ENCODE measurements at places on chromosomes 5 and 9. TPM values are rescaled to one million over a fixed set of nuclear protein-coding genes. Genes with fewer than 3 reads are reported as not detected.
A peak's percentile ranks its signal among the peaks of the same experiment; 100 is the strongest.

GRCh38 chr5:150665044-150665443 lies 4.0 kb downstream of the MYOZ3 start:
- peak; percentile 36 for DNase-seq

DNA sequence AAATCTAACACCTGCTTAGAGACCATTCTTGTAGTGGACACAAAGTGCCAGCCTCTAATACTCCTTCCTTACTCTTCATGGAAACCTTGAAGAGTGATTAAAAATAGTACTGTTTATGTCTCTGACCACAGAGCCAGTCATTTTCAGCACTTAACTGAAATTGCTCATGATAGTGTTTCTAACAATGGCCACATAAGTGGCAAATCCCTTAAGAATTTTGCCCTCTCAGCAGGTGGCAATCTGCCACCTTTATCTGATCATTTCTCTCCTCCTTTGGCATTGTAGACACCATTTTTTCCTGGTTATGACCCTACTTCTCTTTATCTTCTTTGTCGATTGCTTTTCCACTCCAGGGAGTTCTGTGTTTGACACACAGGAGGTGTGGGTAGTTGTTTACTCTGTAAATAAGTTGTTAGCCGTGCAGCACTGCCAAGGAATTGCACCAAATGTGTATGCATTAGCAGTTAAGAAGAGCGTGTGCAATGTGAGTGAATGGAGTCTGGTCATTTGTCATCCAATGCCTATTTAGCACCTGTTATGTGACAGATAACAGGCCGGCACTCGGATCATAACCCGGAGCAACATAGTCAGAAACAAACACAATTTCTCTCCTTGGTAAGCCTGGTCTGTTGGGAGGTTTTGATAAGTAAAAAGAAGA lies 36.8 kb upstream of the STARD4 start:
- no peak for DNase-seq

DNA sequence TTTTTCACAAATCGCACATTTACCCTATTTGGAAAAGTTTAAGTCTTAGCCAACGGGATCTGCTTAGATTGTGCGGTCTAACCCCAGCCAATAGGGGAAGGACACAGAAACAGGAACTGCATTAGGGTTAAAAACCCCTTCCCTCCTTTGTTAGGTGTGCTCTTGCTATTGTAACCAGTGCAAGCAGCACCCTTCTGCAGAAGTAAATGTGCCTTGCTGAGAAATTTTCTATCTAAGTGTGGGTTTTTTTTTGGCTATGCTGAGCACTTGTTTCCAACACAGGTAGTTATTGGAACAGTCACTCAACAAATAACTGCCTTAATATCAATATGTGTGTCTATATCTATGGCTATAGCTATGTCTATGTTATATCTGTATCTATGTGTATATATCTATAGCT lies 190.0 kb downstream of the TRIM32 start:
- DNase-seq = no peak

GRCh38 chr5:142780871-142781270 lies 10.7 kb downstream of the ARHGAP26 start:
- no peak for DNase-seq

- no peak for DNase-seq
Observed at GRCh38 chr9:116175614-116176013, 22.0 kb downstream of the PAPPA start.

GRCh38 chr9:16515207-16515606 lies 355.3 kb downstream of the BNC2 start:
- DNase-seq = peak; percentile 40

DNA sequence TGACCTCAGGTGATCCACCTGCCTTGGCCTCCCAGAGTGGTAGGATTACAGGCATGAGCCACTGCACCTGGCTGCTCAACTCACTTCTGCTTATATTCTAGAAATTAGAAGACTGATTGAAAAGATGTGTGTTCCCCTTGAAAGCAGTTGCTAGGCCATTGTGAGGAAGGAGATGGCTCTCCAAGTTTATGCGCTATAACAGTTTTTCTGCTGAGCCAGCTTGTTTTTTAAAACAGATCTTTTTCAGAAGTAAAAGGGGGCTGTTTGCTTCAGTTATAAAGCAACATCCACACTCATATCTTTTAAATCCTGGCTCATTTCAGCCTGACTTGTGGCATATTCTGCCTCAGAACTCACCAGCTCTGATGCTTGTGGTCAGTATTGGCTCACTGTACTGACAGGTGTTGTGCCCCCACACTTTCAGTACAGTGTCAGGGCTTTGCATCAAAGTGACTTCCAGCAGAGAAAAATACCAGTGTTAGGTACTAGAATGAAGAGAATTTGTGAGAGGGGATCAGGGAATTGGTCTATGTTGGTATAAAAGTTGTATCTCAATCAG lies 49.4 kb downstream of the NUP214 start:
- no peak for DNase-seq

DNA sequence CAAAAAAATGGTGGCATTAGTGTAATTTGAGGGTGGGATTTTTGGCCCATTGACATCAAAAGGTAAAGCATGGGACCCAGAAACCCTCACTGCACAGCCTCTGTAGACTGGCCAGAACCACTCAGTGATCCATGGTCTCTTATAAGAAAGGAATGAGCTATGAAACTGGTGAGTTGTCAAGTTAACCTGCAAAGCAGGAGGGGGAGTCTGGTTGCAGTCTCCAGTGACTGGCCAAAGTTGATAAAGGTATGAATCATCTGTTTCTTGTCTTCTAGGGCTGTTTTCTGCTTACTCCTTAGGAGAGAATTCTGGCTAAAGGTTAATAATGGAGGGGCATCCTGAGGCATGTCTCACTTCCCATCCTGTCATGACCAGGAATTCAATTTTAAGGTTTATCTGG lies 325.2 kb downstream of the TLR4 start:
- no peak for DNase-seq

- peak; percentile 47 for DNase-seq
Observed at GRCh38 chr9:136951541-136952320, at the start of gene LCN12. TSS of gene LCN12 (plus strand) at chr9:136952273. CDS start at chr9:136952328, 55 bp downstream.

- DNase-seq = peak; percentile 68
Observed at GRCh38 chr5:167723254-167723871, 568.1 kb upstream of the WWC1 start.

DNA sequence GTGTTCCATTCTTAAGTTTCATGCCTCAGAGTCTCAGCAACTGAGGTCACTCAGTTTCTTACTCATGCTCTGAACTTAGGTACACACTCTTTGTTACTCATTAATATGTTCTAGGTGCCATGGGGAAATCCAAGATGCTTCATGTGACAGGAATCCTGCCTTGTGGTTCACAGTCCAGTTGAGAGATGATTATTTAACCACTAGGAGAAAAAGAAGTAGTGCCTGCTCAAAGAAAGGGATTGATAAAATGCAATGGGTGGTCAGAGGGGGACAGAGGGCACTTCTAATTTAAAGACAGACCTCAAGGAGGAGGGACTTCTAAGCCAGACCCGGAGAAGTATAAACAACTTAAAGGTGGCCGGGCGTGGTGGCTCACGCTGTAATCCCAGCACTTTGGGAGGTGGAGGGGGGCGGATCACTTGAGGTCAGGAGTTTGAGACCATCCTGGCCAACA lies 69.0 kb downstream of the UGCG start:
- peak; percentile 68 for DNase-seq

DNA sequence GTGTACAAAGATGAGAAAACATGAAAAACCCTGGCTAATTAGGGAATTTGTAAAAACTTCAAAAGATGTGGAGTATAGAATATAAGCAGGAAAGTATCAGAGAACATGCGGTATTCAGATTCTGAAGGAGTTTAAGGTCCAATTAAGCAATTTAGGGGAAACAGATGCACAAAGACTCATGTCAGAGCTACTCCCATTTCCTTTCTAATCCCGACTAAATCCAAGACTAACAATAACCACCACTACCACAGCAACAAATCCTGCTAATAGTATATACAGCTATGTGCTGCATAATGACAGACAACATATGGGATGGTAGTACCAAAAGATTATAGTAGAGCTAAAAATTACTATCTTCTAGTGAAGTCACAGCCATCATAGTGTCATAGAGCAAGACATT lies 102.1 kb downstream of the LURAP1L start:
- DNase-seq = no peak

DNA sequence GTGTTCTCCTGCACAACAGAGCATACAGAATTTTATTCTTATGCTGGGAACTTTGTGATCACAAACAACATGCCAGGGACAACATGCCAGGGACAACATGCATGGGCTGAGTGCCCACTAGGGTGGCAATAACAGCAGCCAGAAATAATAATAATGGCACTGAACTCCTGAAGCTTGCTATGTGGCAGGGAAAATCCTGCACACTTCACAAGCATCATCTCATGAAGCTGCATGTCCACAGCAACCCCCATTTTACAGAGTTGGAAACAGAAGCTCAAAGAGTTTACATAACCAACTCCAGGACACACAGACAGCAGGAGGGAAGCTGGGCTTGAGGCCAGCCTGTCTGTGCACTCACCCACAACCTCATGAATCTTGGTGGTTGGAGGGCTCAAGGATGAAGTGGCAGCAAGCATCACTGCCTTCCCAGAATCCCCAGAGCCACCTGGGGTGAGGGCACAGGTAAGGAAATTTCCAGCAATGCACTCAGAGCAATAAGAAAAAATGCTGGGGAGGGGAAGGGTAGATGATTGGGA lies 111.4 kb downstream of the GABBR2 start:
- DNase-seq = no peak

GRCh38 chr9:107361816-107362215 lies 78.7 kb downstream of the RAD23B start:
- no peak for DNase-seq

DNA sequence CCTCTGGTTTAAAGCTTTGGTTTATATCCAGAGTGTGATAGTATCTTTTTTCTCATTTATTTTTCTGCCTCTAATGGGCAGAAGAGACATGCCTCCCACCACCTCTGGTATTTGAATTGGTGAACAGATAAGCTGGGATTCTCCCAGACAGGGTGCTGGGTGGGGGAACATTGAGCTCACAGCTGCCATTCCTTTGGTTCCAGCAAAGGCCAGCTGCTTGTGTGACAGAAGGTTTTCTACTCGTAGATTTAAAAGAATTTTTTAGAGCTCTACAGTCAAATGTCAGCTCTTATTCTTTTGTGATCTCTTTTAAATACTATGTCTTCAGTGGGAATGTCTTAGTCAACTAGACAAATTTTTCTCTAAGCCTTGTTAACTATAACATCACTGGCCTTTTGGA lies 54.7 kb upstream of the ADAMTS16 start:
- no peak for DNase-seq

DNA sequence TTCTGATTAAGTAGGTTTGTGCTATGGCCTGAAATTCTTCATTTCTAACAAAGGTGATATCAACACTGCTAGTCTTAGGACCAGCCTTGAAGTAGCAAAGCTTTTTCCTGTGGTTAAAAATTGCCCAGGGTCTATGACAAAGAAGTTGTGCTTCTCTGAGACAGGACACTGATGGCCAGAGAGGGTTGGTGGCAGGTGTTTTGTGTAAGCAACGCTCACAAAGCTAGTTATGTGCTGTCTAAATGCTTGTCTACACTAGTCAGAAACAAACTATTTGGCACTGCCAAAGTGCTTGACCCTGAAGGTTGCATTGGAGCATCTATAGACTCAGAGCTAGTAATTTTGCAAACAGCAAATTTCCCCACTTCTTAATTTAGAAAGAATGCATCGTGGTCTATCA lies 44.1 kb upstream of the SELENOP start:
- DNase-seq = no peak

GRCh38 chr5:179261301-179262125 lies 83.7 kb downstream of the ADAMTS2 start:
- DNase-seq = peak; percentile 62

GRCh38 chr9:127095411-127095810 lies 27.0 kb downstream of the ANGPTL2 start:
- peak; percentile 26 for DNase-seq

DNA sequence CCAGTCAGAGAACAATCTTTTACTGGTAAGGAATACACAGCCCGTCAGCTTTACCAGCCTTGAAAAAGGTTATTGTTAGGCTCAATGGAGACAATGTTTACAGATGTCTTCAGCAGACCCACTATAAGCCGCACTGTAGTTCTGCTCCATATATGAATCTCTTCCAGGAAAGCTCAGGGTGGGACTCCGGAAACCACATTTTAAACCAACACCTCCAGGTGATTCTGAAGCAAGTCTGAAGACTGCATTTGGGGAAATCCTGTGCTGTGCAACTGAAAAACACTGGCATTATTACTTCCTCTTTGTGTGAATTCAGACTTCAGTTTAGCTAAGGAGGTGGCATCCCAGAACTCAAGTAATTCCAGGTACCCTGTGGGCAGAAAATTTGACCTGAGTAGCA lies 3.5 kb downstream of the GZMK start:
- DNase-seq = no peak

- no peak for DNase-seq
Observed at GRCh38 chr5:9466697-9467096, 79.2 kb downstream of the SEMA5A start.

GRCh38 chr9:15717290-15717967 lies 164.6 kb downstream of the CCDC171 start:
- no peak for DNase-seq

- DNase-seq = no peak
Observed at GRCh38 chr5:158819840-158820620, 279.7 kb downstream of the EBF1 start.

GRCh38 chr5:179272326-179273072 lies 72.8 kb downstream of the ADAMTS2 start:
- DNase-seq = peak; percentile 63

- DNase-seq = peak; percentile 46
Observed at GRCh38 chr5:102099766-102100331, 196.2 kb downstream of the SLCO4C1 start.

GRCh38 chr5:180810959-180811622 lies 8.5 kb upstream of the MGAT1 start:
- no peak for DNase-seq

- DNase-seq = no peak
Observed at GRCh38 chr5:53030893-53031292, 41.7 kb downstream of the ITGA2 start.

UBE2QL1 gene
- polyA plus RNA-seq = 4.8 TPM

PHAX gene
- 23.7 TPM for polyA plus RNA-seq

CDKN2B gene
- polyA plus RNA-seq = 0.30 TPM

WNT8A gene
- polyA plus RNA-seq = not detected

BRD3OS gene
- polyA plus RNA-seq = 16.5 TPM

IFNB1 gene
- not detected for polyA plus RNA-seq

ANKRD20A1 gene
- polyA plus RNA-seq = not detected

OR1J2 gene
- not detected for polyA plus RNA-seq

MACROH2A1 gene
- 99.4 TPM for polyA plus RNA-seq

ANKRD18B gene
- not detected for polyA plus RNA-seq

SWI5 gene
- polyA plus RNA-seq = 67.8 TPM

TEX48 gene
- polyA plus RNA-seq = not detected

Measured in kidney (tissue), 22 donors.